Mesothelial cell of epicardium (in vitro differentiated cells): ENCODE measurements at places on chromosomes 6 and 20. TPM values are rescaled to one million over a fixed set of nuclear protein-coding genes. Genes with fewer than 3 reads are reported as not detected.

HLA-DPB1 gene
- total RNA-seq, result 12.0 to 12.7 TPM (median 12.0 TPM) in 3 replicates

SIM1 gene
- not detected in 3 replicates for total RNA-seq

ARHGAP40 gene
- total RNA-seq, result 0.33 to 0.54 TPM (median 0.45 TPM) in 3 replicates

HLA-DPA1 gene
- total RNA-seq, result 2.0 to 2.2 TPM (median 2.0 TPM) in 3 replicates

SOX18 gene
- 0.23 to 0.34 TPM in 2 of 3 replicates, not detected in the other for total RNA-seq

MCHR2 gene
- total RNA-seq, result not detected in 3 replicates

CGA gene
- not detected in 3 replicates for total RNA-seq

CLPSL2 gene
- not detected in 3 replicates for total RNA-seq

BTNL2 gene
- not detected in 3 replicates for total RNA-seq

TINAG gene
- total RNA-seq, result not detected in 3 replicates

GRCh38 chr6:53333439-53334408, 15.0 kb downstream of the ELOVL5 start:
- DNase-seq, result no peak
- peaks cover 14% of the 10 kb centered on the region for H3K36me3 ChIP-seq
- no peak overlapping the region for H3K27ac ChIP-seq
- H3K27me3 ChIP-seq, result no peaks in the 10 kb centered on the region

GRCh38 chr6:128569732-128570679, 49.6 kb upstream of the PTPRK start:
- no peaks in the 10 kb centered on the region for H3K27me3 ChIP-seq
- H3K27ac ChIP-seq, result peak overlapping the region; percentile 76
- H3K36me3 ChIP-seq, result no peaks in the 10 kb centered on the region
- H3K4me1 ChIP-seq, result peaks cover 17% of the 10 kb centered on the region

GRCh38 chr6:97790926-97791590, 508.0 kb upstream of the MMS22L start:
- no peaks in the 10 kb centered on the region for H3K4me1 ChIP-seq
- no peaks in the 10 kb centered on the region for H3K27me3 ChIP-seq
- H3K27ac ChIP-seq, result no peak overlapping the region
- H3K36me3 ChIP-seq, result no peaks in the 10 kb centered on the region
- H3K4me3 ChIP-seq, result no peak overlapping the region
- no peak for DNase-seq

DNA sequence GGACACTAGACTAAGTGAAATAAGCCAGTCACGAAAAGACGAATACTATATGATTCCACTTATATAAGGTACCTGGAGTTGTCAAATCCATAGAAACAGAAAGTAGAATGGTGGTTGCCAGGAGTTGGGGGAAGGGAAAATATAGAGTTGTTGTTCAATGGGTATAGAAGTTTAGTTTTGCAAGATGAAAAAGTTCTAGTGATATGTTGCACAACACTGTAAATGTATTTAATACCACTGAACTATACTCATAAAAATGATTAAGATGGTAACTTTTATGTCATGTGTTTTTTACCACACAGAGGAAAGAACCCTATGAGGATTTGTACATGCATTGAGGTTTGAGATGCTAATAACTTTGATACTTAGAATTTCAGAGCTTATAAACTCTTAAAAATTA, 46.0 kb upstream of the TRAM2 start:
- H3K4me1 ChIP-seq, result peaks cover 5% of the 10 kb centered on the region
- DNase-seq, result no peak
- H3K36me3 ChIP-seq, result no peaks in the 10 kb centered on the region
- no peak overlapping the region for H3K27ac ChIP-seq

GRCh38 chr6:114580882-114581281, 238.1 kb upstream of the HS3ST5 start:
- no peaks in the 10 kb centered on the region for H3K4me1 ChIP-seq
- no peaks in the 10 kb centered on the region for H3K27me3 ChIP-seq
- no peak for DNase-seq

DNA sequence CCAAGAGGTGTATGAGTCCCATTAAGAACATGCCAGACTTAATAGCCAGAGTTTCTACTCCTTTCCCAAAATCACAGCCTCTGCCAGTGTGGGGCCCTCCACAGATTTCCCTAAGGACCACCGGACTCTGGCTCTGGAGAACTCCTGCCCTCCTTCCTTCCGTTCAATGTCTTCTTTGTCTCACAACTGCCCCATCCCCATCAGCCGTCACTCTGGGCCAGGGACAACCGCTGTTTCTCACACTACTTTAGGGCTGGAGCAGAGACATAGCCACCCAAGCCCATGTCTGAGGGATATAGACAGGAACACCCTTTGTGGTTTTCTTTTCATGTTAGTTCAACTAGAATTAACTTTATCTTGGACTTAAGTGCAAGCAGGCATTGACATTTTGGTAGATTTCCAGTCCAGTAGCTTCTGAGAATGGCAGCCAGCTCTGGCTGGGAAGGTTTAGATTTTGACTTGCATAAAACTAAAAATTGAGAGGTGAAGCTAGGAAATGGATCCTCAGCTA, 6.7 kb upstream of the ACSS1 start:
- H3K27me3 ChIP-seq, result peaks cover 77% of the 10 kb centered on the region
- no peak overlapping the region for H3K27ac ChIP-seq
- no peaks in the 10 kb centered on the region for H3K36me3 ChIP-seq
- H3K4me1 ChIP-seq, result no peaks in the 10 kb centered on the region

- no peaks in the 10 kb centered on the region for H3K27me3 ChIP-seq
- peaks cover 10% of the 10 kb centered on the region for H3K4me1 ChIP-seq
- no peaks in the 10 kb centered on the region for H3K36me3 ChIP-seq
- DNase-seq, result no peak
- H3K27ac ChIP-seq, result no peak overlapping the region
Observed at GRCh38 chr6:13526357-13526726, 38.9 kb upstream of the GFOD1 start.

DNA sequence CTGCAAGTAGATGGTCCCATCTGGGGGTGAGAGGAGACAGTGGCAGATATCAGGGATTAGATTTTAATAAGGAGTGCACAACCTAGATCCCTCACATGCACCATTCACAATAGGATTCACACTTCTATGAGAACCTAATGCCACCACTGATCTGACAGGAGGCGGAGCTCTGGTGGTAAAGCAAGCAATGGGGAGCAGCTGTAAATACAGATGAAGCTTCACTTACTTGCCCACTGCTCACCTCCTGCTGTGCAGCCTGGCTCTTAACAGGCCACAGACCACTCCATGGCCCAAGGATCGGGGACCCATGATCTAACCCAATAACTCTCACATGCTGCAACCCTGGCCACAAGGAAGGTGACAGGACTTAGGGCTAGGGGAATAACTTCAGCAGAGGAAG, 75.4 kb downstream of the ZNF133 start:
- H3K4me1 ChIP-seq, result peaks cover 2% of the 10 kb centered on the region
- H3K4me3 ChIP-seq, result no peak overlapping the region
- H3K27me3 ChIP-seq, result no peaks in the 10 kb centered on the region
- H3K36me3 ChIP-seq, result no peaks in the 10 kb centered on the region
- no peak for DNase-seq

DNA sequence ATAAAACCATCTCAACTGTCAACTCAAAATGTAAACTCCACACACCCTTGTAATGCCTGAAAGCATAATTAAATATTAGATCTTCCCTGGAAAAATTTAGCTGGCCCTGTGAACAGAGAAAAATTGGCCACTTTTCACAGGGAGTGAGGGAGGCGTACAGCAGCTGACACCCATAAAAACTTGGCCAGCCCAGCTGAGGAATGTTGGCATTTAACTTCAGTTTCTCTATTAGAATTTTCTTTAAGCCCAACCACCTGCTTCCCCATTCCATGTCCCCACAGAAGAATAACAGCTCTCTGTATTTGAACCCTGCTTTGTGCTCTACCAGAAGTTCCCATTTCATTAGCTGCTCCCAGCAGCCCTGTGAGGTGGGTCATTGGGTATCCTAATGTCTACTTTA, 41.0 kb downstream of the PKHD1 start:
- no peak overlapping the region for H3K4me3 ChIP-seq
- no peak overlapping the region for H3K27ac ChIP-seq
- DNase-seq, result no peak

DNA sequence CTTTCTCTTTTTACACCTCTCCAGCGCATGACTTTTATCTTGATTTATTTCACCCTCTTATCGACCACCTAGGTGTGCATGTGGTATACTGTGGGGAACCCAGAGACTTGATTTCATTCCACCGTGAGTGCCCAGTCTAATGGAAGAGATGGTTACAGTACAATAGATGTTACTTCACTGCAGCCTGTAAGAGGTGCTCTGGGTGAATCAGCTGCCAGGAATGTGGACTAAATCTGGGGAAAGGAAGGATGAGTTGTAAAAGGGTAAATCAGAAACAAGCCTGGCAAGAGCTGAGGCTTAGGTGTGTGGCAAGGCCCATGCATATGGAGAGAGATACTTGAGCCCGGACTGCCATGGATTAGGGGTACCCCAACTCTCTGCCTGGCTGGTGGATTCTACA, 7.4 kb downstream of the STK35 start:
- peaks cover 44% of the 10 kb centered on the region for H3K4me1 ChIP-seq
- H3K27ac ChIP-seq, result peak overlapping the region; percentile 23
- DNase-seq, result no peak
- H3K27me3 ChIP-seq, result no peaks in the 10 kb centered on the region
- H3K36me3 ChIP-seq, result peaks cover 6% of the 10 kb centered on the region

GRCh38 chr6:170128811-170129681, 161.8 kb downstream of the DLL1 start:
- H3K4me1 ChIP-seq, result peaks cover 21% of the 10 kb centered on the region
- no peak overlapping the region for H3K4me3 ChIP-seq
- no peaks in the 10 kb centered on the region for H3K36me3 ChIP-seq
- H3K27me3 ChIP-seq, result no peaks in the 10 kb centered on the region
- no peak overlapping the region for H3K27ac ChIP-seq

- DNase-seq, result no peak
- peak overlapping the region; percentile 43 for H3K27ac ChIP-seq
- no peak overlapping the region for H3K4me3 ChIP-seq
- no peaks in the 10 kb centered on the region for H3K27me3 ChIP-seq
- no peaks in the 10 kb centered on the region for H3K36me3 ChIP-seq
Observed at GRCh38 chr6:125597411-125598253, 151.8 kb upstream of the HEY2 start.

- H3K27ac ChIP-seq, result no peak overlapping the region
- no peaks in the 10 kb centered on the region for H3K27me3 ChIP-seq
- no peaks in the 10 kb centered on the region for H3K36me3 ChIP-seq
- no peak overlapping the region for H3K4me3 ChIP-seq
- H3K4me1 ChIP-seq, result peaks cover 3% of the 10 kb centered on the region
- no peak for DNase-seq
Observed at GRCh38 chr6:12472601-12473038, 182.5 kb downstream of the EDN1 start.

DNA sequence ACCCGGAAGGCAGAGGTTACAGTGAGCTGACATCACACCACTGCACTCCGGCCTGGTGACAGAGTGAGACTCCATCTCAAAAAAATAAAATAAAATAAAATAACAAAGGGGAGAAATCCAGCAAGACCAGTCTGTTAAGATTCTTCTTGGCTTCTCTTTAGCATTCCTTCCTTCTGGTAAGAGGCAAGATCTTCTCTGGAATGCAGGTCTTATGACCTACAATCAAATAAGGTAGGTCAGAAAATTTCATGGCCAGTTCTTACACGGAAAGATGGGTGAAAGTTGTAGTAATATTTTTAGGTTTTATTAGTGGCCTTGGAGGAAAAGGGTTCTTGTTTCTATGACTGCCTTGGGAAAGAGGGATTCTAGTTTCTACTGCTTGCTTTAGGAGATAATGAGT, 180.9 kb downstream of the FUT9 start:
- H3K4me3 ChIP-seq, result no peak overlapping the region
- peaks cover 10% of the 10 kb centered on the region for H3K36me3 ChIP-seq
- H3K4me1 ChIP-seq, result peaks cover 6% of the 10 kb centered on the region
- H3K27me3 ChIP-seq, result no peaks in the 10 kb centered on the region
- no peak for DNase-seq

GRCh38 chr6:169971081-169971861, 219.8 kb downstream of the ERMARD start:
- H3K27ac ChIP-seq, result no peak overlapping the region
- no peaks in the 10 kb centered on the region for H3K4me1 ChIP-seq
- no peaks in the 10 kb centered on the region for H3K27me3 ChIP-seq
- H3K36me3 ChIP-seq, result peaks cover under 1% of the 10 kb centered on the region
- peak; percentile 16 for DNase-seq

DNA sequence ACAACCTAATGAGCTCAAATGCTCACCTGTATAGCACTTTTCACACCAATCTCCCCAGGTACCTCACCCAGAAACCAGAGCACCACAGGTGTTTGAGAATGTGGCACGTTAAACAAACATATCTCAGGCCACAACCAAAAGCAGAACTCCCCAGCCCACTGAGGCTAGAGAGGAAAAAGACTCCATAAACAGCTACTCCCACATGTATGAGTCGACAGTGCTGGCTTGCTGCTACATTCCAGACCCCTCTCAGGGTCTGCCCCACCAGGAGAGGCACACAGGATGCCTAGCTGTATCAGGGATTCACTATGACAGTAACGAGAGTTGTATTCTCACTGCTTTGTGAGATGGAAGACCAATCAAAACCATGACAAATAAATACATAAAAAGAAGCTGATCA, 242.6 kb upstream of the ARID1B start:
- no peak for DNase-seq
- no peak overlapping the region for H3K27ac ChIP-seq
- peaks cover 6% of the 10 kb centered on the region for H3K4me1 ChIP-seq
- H3K36me3 ChIP-seq, result no peaks in the 10 kb centered on the region
- H3K27me3 ChIP-seq, result peaks cover 11% of the 10 kb centered on the region
